Foreskin keratinocyte (primary cell): ENCODE measurements at places on chromosomes 12 and 14.

GRCh38 chr12:57229046-57229633 lies 371 bp upstream of the SHMT2 start:
- no peak for DNase-seq

GRCh38 chr12:43749016-43749415 lies 9.6 kb downstream of the PUS7L start:
- DNase-seq = no peak

GRCh38 chr12:101074940-101075680 lies 134.9 kb downstream of the SLC5A8 start:
- DNase-seq = no peak

GRCh38 chr12:32505067-32505945 lies 105.9 kb downstream of the FGD4 start:
- no peak for DNase-seq

DNA sequence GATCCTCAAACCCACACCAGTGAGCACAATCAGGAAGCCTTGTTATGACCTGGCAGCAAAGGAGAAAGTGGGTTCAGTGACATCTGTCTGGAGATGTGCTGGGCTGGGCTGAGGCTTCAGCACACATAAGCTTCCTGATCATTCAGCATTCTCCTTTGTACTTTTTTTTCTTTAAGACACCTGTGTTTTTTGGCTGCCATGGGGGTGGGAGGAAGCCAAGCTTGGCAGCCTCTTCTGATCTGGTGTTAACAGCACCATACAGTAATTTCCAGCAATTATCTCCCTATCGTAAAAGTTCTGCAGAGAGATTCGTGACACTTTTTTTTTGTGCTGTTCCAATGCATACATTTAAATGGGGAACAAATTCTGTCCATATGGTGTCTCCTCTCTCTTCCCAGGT lies 38.9 kb upstream of the RASSF3 start:
- DNase-seq = no peak

DNA sequence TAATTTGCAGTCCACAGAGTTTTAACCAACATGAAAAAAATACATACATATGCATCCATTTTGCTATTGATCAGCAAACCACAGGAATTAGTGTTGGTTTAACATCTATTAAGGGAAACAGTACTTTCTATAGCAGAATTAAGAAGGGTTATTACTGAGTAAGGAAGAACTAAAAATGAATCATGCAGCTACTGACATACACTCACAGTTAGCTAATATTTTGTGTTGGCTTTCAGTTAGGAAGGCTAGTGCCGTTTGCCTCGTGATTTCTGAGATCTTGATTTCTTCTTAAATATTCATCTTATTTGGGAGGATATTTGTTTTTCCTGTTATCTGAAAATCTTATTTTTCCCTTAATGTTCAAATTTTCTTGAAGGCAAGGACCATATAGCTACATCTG lies 423.4 kb downstream of the NOVA1 start:
- no peak for DNase-seq

- DNase-seq = no peak
Observed at GRCh38 chr12:131383291-131383690, 327.6 kb upstream of the SFSWAP start.

GRCh38 chr12:105060715-105061378 lies 23.4 kb downstream of the ALDH1L2 start:
- peak; percentile 83 for DNase-seq

- DNase-seq = no peak
Observed at GRCh38 chr12:98701166-98701565, 56.1 kb downstream of the APAF1 start.

GRCh38 chr14:74525361-74525851 lies 31.8 kb downstream of the ISCA2 start:
- DNase-seq = no peak

DNA sequence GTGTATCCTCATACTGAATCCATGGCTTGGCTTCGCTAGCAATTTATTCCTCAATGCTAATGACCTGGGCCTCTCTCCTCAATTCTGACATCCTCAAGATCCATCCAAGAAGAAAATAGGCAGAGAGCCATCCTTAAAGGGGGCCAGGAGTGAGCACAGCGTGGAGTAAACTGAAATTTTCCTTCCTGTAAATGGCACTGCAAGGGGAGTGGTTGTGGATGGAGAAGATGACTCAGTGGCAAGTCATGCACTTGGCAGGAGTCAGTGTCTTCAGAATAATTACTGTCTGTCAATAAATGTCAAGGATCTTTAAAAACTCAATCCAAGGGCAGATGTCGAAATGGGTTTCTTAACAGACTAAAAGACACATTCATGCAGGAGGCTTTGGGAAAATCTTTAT lies 88.0 kb upstream of the TMEM132C start:
- DNase-seq = peak; percentile 24

- DNase-seq = no peak
Observed at GRCh38 chr12:108752387-108752786, 21.1 kb upstream of the CORO1C start.

GRCh38 chr12:100860611-100861010 lies 66.0 kb downstream of the ANO4 start:
- no peak for DNase-seq

GRCh38 chr12:24307716-24308335 lies 358.4 kb upstream of the SOX5 start:
- no peak for DNase-seq

DNA sequence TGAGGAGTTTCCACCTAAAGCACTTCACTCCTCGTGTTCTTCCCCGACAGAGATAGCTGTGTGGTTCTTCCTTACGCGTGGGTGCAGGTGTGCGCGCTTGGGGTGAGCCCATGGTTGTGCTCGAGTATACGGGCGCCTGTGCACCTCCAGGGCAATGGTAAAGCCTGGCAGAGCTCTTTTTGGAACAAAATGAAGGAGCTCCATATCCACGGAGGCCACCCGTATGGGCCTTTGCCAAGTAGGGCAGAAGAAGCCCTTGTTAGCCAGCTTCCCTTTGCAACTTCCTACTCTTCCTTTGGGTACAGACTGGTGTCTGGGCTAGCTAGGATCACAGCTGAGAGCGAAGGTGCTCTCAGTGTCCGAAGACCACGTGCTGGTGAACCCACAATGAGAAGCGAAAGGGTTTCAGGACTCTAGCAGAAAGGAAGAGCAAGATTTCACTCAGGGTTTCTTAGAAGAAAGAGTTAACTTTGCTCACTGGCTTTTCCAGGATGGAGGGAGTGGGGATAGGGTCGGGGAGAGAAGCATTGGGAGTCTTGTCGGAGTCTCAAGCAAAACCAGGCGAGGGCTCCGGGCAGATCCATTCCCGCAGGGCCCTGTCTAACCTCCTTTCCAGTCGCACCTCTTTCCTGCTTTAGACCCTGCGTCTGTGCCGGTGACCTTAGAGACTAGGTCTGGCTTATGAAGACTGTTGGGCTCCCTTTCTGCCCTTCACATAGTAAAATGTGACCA lies 960 bp upstream of the LRFN5 start:
- no peak for DNase-seq

- no peak for DNase-seq
Observed at GRCh38 chr14:51653079-51653774, 1.5 kb downstream of the FRMD6 start.

DNA sequence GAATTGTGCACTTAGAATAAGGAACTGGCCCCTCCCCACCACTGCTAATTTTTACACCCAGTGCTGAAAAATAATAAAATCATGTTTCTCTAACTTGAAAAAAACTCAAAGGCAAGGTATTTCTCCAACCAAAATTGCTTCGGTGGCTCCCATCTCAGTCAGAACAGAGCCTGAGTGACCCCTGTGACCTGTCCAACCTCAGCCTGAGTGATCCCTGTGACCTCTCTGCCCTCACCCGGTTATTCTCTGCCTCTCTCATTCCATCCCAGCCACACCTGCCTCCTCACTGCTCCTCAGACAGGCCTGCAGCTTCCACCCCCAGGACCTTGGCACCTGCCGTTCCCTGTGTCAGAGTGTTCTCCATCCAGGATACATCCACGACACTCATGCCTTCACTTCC lies 5.1 kb downstream of the SLC6A12 start:
- DNase-seq = no peak

DNA sequence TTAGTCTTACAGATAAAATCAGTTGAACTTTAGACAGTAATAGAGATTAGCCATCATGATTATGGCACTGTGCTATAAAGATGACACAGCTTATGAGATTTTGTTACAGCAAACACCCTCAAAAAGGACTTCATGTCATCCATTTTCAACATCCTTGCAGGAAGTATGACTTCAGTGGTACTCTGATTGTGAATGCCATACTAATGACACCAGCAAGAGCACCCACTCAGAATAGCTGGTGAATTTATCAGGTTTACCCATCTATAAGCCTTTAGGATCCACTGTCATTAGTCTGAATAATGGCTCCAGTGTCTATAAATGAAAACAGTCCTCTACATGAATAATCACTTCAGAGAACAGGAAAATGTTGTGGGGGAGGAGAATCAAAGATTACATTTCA lies 615.2 kb downstream of the RPS29 start:
- DNase-seq = no peak

DNA sequence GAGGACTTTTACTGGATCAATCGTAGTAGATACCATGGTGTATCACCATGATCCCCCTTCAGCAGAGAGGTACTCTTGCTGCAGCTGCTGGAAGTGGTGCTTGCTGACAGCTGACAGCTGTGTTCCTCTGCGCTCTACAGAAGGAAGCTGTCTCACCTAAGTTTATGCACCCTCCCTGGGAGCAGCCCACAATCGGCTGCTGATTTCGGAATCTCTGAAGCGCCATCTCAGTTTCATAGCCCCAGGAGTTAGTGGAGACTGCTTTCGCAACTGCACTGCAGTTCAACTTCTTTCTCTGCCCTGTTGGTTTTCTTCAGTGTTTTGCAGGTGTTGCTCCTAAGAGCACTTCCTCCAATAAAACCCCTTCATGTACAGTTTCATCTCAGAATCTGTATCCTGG lies 237.9 kb downstream of the PAWR start:
- DNase-seq = no peak

- no peak for DNase-seq
Observed at GRCh38 chr12:6391013-6391412, 7.1 kb downstream of the LTBR start.

DNA sequence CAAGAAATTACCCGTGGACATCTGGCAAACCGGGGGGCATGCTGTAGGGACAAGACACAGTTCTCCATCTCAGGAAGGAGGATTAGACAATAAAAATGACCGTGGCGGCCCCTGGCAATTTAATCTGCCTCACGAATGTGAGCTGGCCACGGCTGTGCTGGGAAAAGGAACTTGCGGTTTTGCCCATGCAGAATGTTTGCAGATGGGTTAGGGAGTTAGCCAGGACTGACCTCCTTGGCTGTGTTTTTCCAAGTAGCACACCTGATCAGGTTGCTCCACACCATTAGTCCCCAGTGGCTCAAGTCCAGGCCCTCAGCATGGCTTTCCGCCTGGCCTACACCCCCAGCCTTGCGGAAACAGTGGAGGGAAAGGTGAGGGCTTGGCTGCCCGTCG lies 20.8 kb downstream of the TPCN1 start:
- no peak for DNase-seq

- no peak for DNase-seq
Observed at GRCh38 chr12:47984331-47984801, 19.9 kb downstream of the COL2A1 start.

DNA sequence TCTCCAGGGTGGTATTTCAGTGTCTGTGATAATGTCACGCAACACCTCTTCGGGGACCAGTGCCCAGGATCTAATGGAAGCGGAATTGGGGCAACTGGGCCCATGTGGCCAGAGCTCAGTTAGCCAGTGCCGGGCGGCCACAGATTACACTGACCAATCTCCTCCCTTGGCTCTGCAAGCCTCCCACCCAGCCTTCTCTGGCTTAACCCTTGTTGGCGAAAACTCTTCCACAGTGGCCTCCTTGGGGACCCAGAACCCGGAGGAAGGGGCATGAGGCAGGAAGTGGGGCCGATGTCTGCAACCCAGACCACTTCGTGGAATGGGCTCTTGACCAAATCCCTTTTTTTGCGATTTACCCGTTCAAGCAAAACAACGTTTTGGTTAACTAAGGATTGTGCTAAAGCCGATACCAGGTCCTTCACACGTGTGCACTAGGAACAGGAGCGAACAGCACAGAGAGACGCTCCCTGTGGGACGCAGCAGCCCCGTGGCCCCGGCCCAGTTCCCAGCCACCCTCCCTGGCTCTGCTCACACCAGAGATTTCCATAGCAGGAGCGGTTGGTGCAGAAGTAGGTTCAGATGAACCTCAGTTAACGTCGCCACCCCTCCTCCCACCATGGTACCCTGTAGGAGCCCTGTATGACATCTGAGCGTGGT lies 38.2 kb downstream of the SLC8B1 start:
- no peak for DNase-seq

GRCh38 chr14:88034076-88034475 lies 29.1 kb downstream of the GPR65 start:
- no peak for DNase-seq

DNA sequence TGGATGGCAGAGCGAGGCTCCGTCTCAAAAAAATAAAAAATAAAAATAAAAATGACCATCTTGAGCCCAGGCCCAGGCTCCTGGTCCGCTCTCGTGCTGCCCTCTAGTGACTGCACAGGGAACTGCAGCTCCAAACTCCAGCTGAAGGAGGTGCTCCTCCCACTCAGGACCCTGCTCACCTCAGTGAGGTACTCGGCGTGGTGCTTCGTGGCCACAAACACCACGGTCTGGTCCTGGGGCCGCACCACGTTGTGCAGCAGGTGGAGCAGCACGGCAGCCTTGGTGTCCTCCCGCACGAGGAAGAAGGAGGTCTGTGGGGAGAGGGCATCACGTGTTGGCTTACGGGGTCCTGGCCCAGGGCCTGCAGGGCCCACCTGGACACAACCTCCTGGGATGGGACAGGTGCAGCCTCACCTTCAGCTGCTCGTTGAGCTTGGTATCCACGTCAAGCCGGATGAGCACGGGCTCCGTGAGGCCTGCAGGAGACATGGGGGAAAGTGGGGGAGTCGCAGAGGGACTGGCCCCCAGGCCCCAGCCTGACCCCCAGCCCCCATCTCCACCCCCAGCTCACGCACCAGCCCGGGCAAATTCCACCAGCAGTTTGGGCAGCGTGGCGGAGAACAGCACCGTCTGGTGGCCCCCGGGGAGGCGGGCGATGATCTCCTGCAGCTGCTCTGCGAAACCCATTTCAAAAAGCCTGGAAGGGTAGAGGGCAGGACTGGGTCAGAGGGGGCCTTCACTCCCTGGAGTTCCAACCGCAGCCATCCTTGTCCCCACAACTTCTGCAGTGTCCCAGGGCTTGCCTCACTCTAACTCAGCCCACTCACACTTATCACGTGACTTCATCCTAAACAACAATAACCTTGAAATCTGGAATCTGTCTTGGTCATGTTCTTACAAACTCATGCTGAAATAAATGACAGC lies 10.6 kb downstream of the DDX54 start:
- no peak for DNase-seq

DNA sequence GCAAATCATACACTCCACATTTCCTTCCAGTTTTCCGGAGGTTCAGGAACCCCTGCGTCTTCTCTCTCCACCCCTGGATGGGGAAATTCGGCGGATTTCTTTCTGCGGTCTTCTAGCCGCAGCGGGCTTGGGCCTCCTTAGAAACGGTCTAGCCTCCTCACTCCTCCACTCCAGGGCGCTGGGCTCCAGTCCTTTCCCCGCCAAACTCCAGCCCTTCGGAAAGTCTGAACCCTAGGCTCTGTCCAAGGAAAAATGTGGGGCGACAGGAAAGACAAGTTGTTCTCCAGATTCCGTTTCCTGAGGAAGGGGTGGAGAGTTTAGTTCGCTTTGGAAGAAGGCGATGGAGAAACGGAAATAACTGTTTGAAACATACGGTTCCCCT lies 1.4 kb upstream of the HOXC10 start:
- DNase-seq = peak; percentile 73

- no peak for DNase-seq
Observed at GRCh38 chr14:37862263-37862662, 266.8 kb downstream of the TTC6 start.
